AG08396 (cell line): ENCODE measurements at places on chromosomes 6 and 20.

DNA sequence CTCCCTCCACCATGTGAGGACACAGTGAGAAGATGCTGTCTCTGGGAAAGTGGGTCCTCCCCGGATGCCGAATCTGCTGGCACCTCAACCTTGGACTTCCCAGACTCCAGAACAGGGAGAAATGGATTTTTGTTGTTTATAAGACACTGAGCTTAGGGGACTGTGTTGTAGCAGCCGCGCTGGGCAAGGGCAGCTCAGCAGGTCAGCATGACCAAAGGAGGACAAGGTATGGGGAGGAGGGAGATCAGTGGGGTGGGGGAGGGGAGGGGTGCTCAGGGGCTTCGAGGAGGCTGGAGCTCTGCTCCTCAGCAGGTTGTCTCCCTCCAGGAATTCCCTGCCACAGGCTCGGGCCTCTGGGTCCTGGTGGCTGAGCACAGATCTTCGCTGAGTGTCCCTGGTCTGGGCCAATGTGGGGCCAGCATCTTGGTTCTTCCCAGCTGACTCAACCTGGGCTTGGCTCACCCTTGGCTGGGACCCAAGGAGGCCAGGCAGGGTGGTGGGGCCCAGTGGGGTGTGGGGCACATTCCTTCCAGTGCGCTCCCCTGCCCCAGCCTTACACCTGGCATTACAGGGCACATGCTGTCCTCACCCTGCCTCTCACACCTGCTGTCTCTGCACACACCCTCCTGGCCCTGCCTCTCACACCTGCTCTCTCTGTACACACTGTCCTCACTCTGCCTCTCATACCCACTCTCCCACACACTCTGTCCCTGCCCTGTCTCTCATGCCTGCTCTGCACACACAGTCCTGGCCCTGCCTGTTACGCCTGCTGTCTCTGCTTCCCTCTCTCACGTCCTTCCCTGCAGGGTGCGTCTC is 107.3 kb downstream of the SYCP2 start:
- no peak for DNase-seq

- peak; percentile 90 for DNase-seq
These were observed at the start of gene RRP36 for GRCh38 chr6:43021270-43022047. Gene RRP36, plus strand, starts transcription at chr6:43021623. Its CDS starts 32 bp downstream, at chr6:43021655.

GRCh38 chr6:145531032-145531431 is 204.3 kb downstream of the EPM2A start:
- DNase-seq = no peak

DNA sequence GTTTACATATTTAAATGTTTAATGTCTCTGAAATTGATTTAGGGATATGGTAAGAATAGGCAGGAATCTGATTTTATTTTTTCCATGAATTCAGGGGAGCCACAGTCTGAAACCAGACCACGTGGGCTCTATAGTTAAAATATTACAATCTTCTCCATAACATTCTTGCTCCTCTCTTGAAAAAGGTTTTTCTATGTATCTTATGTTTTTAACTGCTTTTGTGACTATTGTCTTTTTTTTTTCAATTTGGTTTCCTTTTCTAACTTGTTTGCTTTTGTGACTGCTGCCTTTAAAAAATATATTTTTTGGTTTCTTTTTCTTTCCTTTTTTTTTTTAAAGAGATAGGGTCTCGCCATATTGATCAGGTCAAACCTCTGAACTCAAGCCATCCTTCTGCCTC is 40.1 kb downstream of the TNFAIP3 start:
- DNase-seq = no peak

DNA sequence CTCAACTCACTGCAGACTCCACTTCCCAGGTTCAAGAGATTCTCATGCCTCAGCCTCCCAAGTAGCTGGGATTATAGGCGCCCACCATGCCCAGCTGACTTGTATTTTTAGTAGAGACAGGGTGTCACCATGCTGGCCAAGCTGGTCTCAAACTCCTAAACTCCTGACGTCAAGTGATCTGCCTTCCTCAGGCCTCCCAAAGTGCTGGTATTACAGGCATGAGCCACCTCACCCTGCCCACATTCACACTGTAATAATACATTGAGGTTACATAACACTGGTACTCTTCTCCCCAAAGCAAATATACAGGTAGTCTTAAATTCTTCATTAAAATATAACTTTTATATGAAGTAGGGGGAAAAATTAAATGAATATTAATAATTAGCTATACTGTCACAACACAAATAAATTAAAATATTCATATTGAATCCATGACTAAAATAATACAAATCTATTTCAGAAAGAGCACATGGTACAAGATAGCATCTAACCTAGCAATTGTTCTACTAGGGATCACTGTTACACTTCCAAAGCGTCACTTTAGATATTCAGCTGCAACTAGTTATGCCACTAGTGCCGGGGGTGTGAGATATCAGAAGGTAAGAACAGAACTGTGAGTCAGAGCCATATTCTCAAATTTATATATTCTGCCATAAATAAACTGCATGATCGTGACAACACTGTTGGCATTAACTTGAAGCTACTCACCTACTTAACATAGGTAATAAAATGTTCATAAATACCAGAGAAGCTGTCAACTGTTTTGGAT is 169.1 kb upstream of the SHLD1 start:
- DNase-seq = no peak

GRCh38 chr6:145865175-145865574 is 50.6 kb upstream of the FBXO30 start:
- no peak for DNase-seq

- peak; percentile 77 for DNase-seq
These were observed 120.0 kb upstream of the AGPAT4 start for GRCh38 chr6:161393839-161394364.

DNA sequence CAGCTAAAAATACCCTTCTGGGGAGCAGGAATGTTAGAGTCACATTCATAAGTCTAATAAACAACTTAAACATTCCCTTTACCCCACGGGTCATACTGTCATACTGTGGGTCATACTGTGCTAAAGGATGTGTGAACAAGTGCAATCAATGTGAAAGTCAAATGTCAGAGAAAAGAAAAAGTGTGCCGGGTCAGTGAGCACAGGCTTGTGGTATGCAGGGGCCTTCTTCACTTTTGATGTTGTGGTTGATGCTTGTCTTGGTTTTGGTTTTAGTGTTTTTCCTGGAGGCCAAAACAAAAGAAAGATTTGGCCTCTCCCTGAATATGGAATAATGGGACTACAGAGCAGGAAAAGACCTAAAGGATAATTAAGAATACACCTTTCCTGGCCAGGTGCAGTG is 267.9 kb upstream of the PLN start:
- DNase-seq = no peak

DNA sequence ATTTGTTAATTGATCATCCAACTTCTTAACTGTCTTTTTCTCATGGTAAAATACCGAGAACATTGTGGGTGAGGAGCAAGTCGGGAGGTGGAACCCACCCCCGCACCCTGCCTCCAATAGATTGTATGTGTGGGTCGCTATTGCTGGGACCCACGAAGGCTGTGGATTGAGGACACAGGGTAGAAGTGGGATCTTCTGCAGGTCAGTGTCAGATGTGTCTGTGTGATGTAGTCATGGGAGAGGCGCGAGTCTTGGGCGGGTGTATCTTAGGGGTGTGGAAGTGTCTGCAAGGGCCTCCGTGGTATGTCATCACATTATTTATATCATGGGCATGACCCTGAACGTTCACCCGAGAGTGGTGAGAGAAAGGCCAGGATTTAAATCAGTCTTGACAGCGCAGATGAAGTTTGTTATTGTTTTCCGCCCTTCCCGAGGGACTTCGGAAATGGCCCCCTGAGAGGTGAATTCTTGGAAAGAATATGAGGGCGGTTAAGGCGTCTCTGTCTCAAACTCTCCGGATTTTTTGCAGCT is 472 bp upstream of the PAQR8 start:
- DNase-seq = peak; percentile 36

- no peak for DNase-seq
These were observed 3.7 kb upstream of the RNASET2 start for GRCh38 chr6:166959911-166960608.

DNA sequence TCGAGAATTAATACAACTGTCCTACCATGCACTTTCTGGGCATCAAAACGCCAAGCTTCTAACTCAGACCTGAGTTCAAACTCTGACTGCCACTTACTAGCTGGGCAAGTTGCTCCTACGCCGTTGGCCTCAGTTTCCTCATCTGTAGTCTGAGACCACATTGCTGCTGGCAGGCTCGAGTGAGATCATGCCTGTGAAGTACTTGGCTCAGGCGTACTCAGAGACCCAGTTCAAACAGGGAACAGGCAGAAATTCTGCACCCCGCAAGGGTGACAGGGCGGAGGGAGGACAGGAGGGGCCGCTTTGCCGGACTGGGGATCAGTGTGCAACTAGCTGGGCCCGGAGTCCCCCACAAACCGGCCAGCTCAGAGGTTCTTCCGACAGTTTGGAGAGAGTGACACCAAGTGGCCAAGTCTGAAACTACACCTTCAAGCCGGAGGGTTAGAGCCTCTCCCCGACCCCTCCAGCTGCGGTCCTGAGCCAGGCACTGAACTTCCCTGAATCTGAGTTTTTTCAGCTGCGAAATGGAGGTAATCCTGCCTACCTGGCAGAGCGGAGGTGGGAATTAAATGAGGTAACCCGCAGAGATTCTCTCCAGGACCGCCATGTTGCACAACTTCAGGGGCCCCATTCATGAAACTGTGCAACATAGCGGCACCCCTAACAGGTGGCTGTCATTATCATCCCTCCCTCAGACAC is 46.0 kb upstream of the PTPN1 start:
- peak; percentile 63 for DNase-seq

GRCh38 chr20:62704341-62704948 is 4.2 kb upstream of the NTSR1 start:
- peak; percentile 90 for DNase-seq
